Germinal center (tissue), 1 donor: ENCODE measurements at places on chromosomes 6 and 20.

- DNase-seq = no peak
Observed at GRCh38 chr6:169953686-169954085, 202.3 kb downstream of the ERMARD start.

GRCh38 chr6:2081155-2082138, 164.0 kb downstream of the GMDS start:
- no peak for DNase-seq

DNA sequence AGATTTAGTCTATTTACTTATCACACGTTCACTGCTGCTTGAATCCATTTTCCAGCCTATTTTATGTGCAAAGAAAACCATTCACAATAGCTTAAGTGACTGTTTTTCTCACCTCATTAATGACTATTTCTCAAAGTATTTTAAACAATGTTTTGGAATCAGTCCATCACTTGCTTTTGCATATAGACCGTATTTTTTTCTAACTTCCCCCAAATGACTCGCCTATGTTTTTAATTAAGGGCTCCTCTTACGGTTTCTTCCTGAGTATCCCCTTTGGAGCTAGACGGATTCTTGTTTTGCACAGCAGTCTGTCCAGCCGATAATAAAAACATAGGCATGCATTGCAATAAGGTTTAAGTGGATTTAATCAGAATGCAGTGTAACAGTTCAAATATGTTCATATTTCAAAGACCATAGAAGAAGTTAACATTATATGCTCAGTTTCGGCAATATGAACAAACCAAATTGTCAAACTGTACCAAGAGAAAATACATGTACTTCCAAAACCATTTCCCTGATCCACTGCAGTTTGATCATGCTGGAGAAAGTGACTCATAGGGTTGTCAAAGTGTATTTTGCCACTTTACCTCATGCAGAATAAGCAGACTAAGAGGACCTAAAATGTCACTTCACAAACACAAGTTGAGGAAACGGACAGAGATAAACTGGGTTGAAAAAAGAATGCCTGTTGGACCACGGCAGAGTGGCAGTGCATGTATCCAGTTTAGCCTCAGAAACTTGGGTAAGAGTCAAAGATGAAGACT, 66.4 kb downstream of the HMGN3 start:
- no peak for DNase-seq

- DNase-seq = no peak
Observed at GRCh38 chr6:90190752-90191395, 105.8 kb downstream of the BACH2 start.

- no peak for DNase-seq
Observed at GRCh38 chr6:126664271-126664670, 324.4 kb downstream of the CENPW start.

DNA sequence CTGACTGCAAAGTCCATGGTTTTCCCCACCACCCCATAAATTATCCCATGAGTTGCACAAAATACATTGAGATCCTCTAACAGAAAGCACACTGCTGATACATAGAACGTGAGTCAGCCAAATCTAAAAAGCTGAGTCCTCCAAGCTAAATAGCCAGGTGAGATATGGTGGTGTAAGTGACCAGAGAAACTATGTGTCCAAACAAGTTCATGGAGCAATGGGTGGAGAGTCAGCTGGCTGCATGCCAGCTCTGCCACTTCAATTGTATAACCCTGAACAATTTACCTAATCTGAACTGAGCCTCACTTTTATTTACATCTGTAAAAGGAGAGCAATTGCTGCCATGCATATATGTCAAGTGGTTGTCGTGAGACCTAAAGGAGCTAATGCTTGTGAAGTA, 9.7 kb downstream of the SNAP25 start:
- DNase-seq = no peak

DNA sequence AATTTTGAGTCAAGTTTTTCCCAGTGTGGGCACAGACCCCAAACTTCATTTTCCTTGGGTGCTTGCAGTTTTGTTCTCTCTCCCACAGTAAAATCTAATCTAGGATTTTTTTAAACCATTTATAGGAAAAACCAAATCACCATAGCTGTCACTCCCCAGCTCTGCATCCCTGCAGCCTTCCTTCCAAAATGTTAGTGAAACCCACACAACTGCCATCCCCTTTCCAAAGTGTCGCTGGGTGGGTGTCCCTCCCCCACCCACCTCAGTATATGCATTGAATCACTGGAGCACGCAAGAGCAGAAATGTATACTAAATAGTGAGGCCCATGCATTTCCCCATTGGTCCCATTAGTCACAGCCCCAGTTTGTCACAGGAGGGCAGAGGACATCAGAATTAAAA, 138.3 kb downstream of the MTFR2 start:
- no peak for DNase-seq

DNA sequence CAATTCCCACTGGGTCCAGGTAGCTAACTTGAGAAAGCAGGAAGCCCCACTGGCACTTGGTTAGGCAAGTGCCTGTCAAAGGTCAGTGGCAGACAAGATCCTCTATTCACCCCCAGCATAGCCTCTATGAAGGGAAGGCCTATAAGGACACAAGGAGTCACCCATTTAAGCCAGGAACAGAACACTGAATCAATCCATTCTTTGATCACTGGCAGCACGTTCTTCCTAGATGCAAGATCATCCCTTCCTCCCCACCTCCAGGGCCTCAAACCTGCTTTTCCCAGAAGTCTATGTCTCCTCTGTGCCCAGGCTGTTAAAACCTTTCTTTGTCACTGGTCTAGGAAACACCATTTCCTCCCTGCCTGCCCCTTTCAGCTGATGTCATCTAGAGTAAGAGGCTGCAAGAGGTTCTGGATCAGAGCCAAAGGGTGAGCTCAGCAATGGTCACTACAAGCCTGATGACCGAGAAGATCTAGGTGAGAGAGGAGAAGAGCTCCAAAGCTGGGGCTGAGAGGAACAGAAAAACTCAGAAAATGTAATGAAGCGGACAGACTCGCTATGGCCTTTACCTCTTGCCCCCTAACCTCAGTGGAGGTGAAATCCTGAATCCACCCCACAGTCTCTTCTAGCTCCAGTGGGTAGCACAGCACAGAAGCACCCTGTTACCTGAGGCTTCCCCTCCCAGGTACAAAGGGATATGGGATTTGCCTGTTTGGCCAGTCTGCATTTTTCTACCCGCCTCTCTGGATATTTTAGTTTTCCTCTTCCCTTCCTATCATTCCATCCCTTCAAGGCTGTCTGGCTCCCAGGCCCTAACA, 1.8 kb downstream of the GTPBP2 start:
- DNase-seq = no peak

DNA sequence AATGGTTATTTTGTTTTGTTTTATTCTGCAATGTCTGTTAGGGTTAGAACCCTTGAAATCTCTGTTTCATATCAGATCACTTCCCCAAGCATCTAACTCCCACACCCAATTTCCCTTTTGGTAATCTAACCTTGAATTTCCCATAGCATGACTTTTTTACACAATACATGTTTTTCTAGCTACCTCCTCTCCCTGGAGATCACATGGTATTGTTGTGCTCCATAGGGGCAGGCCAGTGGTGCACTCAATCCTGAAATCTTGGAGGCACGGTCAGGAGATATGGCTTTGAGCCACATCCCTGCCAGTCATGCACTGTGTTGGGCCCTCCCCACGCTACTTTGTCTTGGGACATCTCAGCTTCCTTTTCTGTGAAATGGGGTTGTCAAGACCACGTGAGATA, 36.7 kb upstream of the NNAT start:
- no peak for DNase-seq

DNA sequence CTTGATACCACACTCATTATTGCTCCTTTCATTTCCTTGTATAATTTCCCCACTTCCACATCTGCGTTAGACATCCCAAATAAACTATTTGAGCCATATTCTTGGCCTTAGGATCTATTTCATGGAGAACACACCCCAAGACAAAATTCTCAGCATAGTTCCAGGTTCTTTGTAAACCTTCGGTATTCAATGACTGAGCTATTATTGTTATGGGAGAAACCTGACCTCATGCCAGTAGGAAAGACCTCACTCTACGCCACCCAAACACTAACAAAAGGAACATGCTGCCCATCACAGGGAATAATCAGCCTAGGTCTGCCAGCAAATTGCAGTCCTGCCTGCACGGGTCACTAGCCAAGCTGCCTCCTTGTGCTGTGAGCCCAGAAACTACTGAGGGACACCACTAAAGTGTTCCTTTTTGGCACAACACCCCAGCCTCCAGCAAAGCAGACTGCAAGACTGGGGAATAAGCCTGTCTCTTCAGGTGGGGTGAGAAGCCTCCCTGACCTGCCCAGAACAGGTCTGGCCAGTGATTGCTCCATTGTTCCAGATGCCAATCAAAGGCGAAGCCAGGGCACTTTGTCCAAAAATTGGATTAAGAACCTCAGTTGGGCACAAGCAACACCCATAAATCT, 371.8 kb downstream of the MAFB start:
- no peak for DNase-seq

GRCh38 chr6:122803171-122803661, 14.2 kb downstream of the SMPDL3A start:
- no peak for DNase-seq

DNA sequence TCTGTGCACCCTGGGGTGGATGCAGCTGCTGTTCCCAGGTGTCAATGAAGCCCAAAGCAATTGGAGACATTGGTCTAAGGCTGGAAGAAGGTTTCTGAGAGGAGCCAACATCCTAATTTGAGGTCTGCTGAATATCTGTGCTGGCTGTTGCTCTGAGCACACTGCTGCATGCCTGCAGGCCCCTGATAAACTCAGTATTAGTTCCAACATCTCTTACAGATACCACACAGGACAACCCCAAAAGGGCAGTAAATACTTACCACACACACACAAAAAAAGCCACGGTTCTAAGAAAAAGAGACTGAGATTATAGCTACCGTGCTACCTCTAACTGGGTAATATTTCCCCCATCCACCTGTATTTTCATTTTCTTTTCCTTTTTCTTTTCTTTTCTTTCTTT, 164.3 kb upstream of the SOX4 start:
- DNase-seq = no peak

GRCh38 chr6:134733801-134734200, 216.1 kb downstream of the ALDH8A1 start:
- DNase-seq = no peak

GRCh38 chr6:151286214-151286613, 46.4 kb downstream of the AKAP12 start:
- DNase-seq = no peak

GRCh38 chr6:167797476-167798265, 29.0 kb upstream of the AFDN start:
- DNase-seq = no peak
